ENCODE measurements at places on chromosomes 7 and 10.

DNA sequence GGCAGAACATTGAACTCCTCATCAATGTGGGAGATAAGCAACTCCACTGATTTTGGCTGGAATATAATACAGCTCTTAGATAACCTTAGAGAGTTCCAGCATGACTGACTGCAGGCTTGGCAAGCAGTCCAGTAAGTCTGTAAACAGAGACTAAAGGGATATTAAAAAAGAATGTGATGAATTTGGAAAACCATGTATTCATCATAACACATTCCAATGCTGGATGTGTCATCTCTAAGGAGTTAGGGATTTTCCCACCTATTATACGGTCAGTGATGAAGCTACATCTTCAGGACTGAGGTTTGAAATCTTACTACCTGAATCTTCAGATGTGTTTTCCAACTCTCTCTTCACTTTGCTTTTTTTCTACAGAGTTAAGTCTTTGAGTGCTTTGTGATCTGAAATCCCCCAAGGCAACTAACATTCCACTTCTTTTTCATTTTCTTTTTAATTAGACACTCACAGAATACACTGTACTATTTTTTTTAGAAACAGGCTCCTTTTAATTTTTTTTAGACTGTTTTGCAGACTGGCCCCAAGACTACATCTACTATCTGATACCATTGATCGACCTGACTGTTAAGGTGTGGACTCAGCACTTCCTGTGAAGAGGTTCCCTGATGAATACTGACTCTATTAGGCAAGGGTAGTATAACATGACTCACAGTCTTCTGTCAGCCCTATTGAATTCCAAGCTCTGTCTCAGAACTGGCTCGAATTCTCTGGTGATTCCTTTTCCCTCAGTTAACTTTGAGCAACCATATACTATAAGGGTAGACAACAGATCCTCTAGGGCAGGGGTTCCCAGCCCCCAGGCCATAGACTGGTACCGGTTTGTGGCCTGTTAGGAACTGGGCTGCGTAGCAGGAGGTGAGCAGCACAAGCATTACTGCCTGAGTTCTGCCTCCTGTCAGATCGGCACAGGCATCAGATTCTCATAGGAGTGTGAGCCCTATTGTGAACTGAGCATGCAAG lies 678.2 kb downstream of the GRM8 start:
- DNase-seq, result no peak

DNA sequence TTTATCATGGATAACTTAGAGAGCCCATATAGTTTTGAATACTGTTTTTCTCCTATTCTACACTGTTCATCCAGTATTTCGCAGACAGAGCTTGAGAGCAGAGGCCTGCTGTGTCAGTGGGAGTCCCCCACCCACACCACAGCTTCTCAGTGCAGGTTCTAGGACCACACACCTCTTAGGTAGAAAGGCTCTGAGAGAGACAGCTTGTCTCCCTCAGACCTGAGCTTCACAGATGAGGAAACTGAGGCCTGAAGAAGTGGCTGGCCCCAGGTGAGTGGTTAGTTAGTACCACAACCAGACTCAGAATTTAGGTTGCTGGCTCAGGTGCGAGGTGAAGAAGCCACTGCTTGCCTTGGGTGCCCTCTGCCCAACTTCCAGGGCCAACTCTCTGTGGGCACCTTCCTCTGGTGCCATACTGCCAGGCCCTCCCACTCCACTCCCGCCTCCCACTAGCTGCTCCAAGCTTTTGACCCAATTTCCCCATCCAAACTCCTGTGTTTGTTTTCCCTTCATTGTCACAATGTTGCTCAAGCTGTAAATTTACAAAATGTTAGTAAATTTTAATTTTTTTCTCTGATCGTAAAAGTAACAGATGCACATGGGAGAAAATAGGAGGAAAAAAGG lies 7.6 kb upstream of the HILPDA start:
- no peak for DNase-seq

DNA sequence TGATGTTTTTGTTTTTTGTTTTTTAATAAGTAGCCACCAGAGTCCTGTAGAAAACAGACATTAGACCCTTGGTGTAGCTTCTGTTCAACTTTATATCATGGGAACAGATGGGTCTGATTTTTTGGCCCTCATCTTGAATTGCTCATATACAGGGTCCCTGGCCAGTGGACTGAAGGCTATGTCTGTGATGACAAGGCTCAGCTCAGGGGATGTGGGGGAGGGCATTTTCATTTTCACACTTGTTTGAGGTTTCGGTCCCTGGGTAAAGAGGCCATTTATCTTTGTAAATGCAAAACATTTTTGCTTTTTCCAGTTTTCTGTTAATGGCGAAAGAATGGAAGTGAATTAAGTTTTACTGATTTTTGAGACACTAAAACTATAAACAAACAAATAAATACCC lies 257.6 kb upstream of the PHYHIPL start:
- DNase-seq, result no peak

DNA sequence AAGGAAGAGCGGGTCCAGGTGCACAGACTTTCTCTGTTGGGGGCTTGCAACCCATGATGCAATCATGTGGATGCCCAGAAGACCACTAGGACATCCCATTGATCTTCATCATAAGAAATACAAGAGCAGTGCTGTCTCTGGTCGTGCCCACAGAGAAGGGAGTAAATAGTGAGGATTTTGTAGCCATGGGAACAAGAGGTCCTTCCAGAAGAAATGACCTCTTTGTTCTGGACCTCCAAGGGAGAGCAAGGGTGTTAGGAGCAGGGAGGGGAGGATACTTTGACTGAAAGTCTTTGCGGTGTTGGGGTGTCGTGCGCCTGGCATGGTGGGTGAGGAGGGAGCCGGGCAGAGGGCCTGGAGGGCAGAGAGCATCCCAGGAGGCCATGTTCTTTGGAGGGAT lies 55.0 kb upstream of the EN2 start:
- DNase-seq, result no peak

GRCh38 chr7:7118822-7119221 lies 63.5 kb upstream of the C1GALT1 start:
- DNase-seq, result no peak

GRCh38 chr7:102284399-102284798 lies 2.3 kb upstream of the SH2B2 start:
- DNase-seq, result no peak

- DNase-seq, result no peak
These were observed 100.8 kb downstream of the ANLN start for GRCh38 chr7:36490419-36490830.

- DNase-seq, result no peak
These were observed 312.1 kb downstream of the PRKG1 start for GRCh38 chr10:51386248-51386885.

- DNase-seq, result no peak
These were observed 519.0 kb downstream of the PCDH15 start for GRCh38 chr10:54282012-54282411.

DNA sequence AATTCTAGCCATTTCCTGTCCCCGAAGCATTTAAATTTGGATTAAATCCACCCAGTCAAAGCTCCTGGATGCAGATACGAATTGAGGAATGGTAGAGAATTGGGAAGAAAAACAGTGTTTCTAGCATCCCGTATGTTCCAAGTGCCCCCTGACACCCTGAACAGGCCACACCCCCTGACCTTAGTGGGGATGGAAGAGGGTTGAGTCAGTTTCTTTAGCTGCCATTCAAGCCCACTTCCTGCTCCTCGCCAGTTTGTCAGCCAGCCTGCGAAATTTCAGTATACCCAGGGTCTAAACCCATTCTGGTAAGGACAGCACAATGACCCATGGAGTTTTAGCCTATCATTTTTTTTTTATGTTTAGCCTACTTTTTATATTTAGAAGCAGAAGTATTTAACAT lies 101.1 kb downstream of the PKD1L1 start:
- DNase-seq, result no peak

- no peak for DNase-seq
These were observed 7.0 kb downstream of the NPC1L1 start for GRCh38 chr7:44534087-44534486.

DNA sequence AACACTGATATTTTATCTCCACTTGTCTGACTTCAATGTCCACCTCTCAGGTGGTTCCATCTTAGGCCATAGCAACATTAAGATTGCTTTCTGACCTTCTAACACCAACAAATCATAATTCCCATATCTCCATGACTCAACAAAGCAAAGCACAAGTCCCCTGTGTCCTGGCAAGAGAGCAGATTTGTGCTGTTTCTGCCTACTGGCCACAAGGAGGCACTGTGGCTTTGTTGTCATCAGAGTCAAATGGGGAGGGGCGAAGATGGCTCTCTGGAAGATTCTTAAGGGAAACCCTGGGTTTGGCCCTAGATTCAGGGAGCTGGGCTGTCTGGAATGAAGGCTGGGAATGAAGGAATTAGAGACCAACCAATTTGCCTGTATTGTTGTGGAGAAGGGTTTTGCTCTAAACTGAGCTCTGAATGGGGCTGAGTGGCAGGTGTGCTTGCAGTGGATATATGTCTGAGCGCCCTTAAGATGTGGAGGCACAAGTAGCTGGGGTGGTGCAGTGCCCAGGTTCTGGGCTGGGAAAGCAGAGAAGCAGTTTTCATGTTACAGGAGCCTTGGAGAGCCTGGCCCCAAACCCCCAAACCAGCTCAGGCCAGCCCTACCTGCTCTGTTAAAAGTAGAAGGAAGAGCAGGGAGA lies 154.8 kb upstream of the PRSS58 start:
- peak; percentile 88 for DNase-seq

GRCh38 chr7:27151931-27152815 lies at the start of gene HOXA3:
Gene HOXA3 (minus strand): TSS chr7:27152583. CDS start chr7:27110640, 41,943 bp downstream.
- DNase-seq, result peak; percentile 79

GRCh38 chr10:22764639-22765038 lies 50.3 kb upstream of the PIP4K2A start:
- no peak for DNase-seq

- no peak for DNase-seq
These were observed 141.7 kb upstream of the KCND2 start for GRCh38 chr7:120131096-120131839.

DNA sequence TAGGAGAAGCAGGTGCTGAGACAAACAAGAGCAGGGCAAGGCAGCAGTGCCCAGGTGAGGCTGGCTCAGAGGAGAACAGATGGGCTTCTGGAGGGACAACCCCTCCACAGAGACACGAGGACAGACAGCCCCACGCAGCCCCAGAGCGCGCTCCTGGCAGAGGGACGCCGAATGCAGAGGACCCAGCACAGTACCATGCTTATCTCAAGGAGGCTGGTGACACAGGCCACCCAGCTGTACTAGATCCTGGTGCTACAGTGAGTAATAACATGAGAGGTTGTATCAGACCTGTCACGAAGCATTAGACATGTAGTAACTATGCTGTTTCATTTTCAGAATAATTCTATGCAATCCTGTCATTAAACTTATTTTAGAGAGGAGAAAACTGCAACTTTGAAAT lies 60.4 kb upstream of the NCAPG2 start:
- no peak for DNase-seq

GRCh38 chr7:151705636-151706276 lies 171.2 kb downstream of the PRKAG2 start:
- peak; percentile 87 for DNase-seq

DNA sequence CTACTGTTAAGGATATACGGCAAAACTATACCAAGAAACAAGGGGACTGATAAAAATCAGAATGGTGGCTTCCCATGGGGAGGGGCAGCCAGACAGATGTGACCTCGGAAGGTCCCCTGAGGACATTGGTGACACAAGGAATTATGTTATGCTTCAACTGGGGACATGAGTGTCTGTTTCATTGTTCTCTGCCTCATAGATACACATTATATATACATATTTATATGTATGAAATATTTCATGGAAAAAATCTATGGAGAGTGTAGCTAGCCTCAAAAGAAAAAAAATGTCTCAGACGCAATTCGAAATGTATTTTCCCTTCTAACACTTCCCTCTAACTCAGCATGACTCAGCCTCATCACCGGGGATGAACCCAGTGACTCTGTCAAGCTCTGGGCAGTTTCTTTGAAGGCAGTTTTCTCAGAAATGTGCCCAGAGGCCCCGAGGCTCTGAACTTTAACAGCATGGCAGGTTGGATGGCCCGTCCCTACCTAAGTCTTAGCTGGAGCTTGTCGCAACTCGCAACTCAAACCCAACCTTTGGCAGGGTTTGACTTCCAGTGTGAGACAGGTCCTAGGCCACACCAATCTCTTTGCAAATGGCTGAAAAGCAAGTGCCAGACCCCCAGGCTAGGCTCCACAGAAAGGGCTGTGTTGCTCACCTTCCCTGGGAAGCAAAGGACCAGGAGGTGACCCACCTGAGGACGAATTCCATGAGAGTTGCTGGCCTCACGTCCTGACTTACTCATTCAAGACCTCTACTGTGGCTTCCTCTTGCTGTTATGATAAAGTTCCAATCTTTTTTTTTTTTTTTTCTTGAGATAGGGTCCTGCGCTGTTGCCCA lies 86.9 kb downstream of the CARD11 start:
- DNase-seq, result peak; percentile 86

GRCh38 chr10:46787321-46787615 lies 124.0 kb upstream of the PTPN20 start:
- peak; percentile 76 for DNase-seq

- no peak for DNase-seq
These were observed 34.6 kb upstream of the PLPP4 start for GRCh38 chr10:120422457-120422856.

Measured in hematopoietic multipotent progenitor cell treated with erythropoietin and hydrocortisone succinate and interleukin-3 and kit ligand, for 4 days (in vitro differentiated cells).